IMR-90 (cell line): ENCODE measurements at places on chromosomes 12 and 14. TPM values are rescaled to one million over a fixed set of nuclear protein-coding genes. Genes with fewer than 3 reads are reported as not detected.

- DNase-seq: no peak
Measured at GRCh38 chr12:88529531-88530488, 50.5 kb downstream of the KITLG start.

DNA sequence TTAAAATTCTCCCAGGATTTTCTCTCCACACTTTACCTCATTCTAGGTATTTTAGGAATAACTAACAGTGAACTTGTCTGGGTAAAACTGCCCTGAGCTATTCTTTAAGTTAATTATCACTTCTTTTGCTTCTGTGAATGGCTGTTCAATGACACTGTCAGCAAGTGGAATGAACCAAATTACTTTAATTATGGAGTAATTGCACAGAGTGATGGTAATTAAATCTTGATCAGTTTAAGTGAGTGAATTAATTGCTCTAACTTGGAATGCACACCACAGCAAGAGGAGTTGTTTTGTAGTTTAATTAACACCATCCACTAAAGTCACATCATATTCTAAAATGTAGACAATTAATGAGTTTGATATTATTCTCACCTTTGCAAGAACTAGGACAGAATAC lies 36.2 kb upstream of the TMEM260 start:
- no peak for DNase-seq

- no peak for DNase-seq
Measured at GRCh38 chr12:11307143-11307542, 3.1 kb downstream of the PRB4 start.

- DNase-seq: peak; percentile 52
Measured at GRCh38 chr14:67583711-67584644, 16.1 kb downstream of the PIGH start.

- DNase-seq: no peak
Measured at GRCh38 chr14:42163136-42163535, 556.5 kb downstream of the LRFN5 start.

- DNase-seq: peak; percentile 16
Measured at GRCh38 chr14:70422538-70422937, 5.6 kb upstream of the SYNJ2BP start.

DNA sequence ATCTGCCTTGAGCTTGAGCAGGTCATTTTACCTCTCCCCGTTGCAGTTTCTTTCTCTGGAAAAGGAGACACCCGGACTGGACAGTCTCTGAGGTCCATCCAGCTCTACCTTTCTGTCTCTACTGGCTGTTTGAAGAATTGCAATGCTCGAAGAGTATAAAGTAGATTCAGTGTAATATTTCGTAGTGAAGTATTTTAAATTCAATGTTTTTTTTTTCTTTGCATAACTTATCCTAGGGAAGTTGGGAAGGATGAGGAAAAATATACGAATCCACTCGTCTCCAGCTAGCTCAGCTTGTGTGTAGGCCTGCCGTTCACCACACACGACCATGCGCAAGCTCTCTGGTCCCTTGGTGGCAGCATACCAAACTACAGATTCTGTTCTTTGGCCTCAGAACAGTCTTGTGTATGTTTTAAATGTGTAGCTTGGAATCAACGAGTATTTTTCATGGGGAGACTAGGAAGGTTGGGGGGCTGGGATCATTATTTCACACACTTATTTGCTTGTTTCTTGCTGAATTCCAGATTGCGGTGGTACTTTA lies 307.9 kb downstream of the CACNA1C start:
- DNase-seq: no peak

DNA sequence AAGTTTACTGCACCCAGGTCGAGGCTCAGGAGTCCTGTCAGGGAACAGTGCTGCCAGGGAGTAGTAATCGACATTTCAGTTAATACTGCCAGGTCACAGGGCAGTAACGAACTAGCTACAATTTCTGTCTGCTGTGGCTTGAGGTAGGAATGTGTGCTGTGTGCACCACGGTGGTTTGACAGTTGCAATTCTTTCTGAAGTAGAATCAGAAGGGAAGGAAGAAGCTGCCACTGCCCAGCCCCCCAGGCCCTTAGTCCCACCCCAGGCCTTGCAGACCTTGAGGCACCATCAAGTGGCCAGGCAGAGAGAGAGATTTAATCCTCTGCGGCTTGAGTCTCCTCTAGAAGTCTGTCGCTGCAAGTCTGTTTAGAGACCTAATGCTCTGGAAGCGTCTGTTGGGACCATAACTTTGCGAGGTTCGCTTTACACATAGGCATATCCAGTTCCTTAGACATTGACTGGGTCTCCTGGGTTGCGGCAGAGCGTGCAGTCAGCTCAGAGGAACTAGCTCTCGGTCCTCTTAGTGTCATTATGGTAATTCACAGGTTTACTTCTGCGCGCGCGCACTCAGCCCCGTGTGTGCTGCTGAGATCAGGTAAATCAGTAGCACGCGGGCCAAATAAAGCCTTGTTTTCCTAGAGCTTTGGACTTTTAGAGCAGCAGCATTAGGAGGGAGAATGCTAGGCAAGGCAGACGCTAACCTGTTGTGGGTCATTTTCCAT lies 9.8 kb downstream of the NKX2-1 start:
- no peak for DNase-seq

- DNase-seq: peak; percentile 25
Measured at GRCh38 chr14:60655898-60656685, 6.8 kb upstream of the SIX1 start.

DNA sequence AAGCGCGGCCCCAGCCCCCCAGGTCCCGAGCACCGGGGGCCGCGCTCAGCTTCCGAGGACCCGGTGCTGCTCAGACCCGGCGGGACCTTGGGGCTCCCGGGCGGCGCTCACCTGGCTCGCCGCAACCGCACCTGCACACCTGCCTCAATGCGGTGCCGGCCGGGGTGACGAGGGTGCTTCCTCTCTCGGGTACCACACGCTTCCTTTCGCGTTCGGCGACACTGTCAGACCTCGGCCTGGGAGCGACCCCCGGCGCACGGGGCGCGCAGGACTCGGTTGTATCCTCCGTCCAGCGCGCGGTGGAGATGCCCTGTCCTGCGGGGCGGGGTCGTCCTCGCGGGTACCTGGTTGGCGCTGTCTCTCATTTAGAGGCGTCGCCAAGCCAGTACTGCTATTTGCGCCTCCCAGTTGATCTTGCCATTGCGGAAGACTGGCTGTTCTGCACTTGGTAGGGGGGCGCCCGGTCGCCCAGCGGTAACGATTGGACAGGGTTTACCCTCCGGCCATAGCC lies 718 bp downstream of the PACS2 start:
- no peak for DNase-seq

DNA sequence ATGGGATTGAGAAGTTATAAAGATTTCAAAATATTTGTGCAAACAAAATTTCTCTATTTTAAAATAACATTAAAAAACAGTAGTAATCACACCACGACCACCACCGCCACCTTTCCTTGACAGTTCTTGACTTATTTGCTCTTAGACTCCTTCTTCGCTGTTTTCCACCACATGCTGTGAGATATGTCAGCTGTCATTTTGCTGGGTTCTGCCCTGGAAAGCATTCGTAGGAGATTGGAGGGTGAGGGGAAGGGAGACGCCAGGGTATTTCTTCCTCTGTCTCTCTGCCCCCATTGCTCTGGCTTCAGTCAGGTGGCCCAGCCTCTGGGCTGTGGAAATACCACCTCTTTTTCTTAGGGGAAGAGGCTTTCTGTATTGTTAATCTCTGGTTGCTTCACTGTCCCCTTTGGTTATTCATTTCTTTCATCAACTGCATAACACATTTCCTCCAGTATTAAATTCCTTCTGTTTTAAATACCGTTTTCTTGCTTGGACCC lies 186.2 kb downstream of the NEDD1 start:
- no peak for DNase-seq

DNA sequence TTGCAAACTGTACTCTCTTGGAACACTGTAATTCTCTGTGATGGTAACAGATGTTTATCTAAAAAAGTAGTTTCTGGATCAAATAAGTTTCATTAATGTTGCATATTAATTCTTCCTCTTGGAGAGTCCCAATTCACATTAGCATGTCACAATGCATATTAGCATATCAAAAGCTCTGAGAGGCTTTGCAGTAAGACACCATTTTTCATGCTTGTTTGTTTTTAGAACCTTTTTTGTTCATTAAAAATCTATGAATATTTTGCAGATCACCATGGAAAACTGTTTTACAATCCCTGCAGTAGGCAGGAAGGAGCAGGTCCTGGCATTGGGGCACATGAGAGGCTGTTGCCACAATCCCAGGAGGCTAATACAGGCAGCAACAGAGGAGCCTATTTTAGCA lies 180.7 kb downstream of the KCNH5 start:
- DNase-seq: no peak

DNA sequence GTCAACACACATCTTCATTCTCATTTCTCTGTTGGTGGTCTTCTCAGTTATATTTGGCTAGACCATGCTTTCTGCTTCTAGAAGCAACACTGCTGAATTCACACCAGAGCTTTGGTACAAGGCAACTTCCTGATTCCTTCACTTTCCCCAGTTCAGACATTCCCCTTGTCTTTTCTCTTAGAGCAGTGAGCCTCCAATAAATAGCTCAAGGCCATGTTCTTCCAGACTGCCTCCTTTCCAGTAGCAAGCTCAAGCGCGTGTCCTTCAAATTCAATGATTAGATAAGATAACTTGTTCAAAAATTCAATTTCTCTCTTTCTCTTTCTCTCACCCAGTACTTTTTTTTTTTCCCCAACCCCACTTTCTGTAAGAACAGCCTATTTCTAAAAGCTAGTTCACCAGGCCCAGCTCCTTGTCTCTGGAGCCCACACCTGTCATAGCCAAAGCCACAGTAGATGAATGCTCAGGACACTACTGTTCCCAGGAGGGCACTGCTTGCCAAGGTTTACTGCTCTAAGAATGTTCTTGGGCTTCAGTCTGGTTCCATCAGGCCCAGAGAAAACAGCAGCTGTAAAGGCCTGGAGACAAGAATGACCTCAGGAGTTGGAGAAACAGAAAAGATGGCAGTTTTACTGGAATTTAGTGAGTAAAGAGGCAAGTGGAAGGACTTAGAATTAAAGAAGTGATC lies 17.7 kb downstream of the TBK1 start:
- no peak for DNase-seq

- DNase-seq: peak; percentile 95
Measured at GRCh38 chr12:88308825-88309224, 166.7 kb downstream of the TMTC3 start.

- DNase-seq: no peak
Measured at GRCh38 chr12:94053676-94054075, 94.7 kb upstream of the PLXNC1 start.

GRCh38 chr12:26520869-26521268 lies 312.1 kb downstream of the ITPR2 start:
- no peak for DNase-seq

DNA sequence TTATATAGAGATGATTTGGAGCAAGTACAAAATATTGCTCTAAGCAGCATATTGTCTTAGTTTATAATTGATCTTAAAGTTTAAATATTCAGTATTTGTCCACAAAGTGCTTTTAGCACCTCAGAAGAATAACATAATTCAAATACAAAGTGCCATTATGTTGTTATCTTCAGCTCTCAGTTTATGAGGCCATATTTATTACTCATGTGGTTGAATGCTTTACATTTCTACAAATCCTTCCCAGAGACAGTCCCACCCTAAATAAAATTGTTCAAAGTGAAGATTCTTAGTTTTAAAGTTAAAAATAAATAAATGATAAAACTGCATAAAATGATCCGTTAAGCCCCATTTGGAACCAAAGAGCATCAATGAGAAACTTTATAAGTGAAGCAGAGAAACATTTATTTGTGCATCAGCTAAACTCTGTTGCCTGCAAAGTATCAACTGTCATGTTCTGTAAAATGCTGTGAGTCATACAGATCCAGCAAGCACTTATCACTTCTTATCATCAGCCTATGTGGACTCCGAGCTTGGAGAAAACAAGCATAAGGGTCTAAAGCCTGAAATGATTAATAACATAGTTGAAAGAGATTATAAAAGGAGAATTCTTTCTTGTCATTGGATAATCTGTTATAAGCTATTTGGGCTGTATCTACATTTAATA lies 218.9 kb downstream of the ADAMTS20 start:
- DNase-seq: peak; percentile 83

DNA sequence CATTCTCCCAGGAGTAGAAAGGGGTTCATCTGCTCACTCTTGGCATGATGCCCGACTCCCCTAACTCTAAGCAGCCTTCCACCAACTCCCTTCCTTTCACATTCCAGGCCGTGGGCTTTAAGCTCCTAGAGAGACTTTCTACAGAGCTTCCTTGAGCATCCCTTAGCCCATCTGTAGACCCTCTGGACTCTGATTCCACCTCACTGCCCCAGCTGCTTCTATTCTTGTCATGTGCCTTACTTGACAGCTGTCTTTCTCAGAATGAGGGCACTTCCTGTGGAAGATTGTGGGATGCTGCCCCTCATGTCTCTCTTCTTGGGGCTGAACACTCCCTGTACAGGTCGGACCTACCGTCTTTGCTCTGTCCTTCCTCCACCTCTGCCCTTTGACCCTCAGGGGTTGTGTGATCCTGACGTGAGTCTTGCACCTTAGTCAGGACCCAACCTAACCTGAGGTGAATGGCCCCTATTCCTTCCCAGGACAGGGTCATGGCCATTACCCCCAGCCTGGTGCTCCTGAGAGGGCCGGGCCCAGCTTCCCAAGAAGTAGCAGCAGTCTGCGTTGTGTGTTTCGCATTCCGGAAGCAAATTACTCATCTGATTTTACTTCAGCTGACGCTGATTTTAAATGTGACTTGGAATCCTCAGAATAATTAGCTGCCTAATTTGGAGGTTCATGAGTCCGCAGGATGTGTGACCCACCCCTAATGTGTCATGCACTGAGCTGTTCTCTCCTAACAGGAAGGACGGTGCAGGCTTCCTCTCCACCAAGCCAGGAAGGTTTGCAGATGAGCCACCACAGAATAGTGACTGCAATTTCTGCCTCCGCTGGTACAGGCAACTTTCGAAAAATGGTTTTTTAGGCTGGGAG lies 2.7 kb upstream of the GALNT6 start:
- peak; percentile 96 for DNase-seq

- DNase-seq: no peak
Measured at GRCh38 chr14:75970989-75971388, 10.8 kb downstream of the TGFB3 start.

Gene GDF3
- total RNA-seq: not detected in 2 replicates

Gene CHURC1
- 38.0 and 51.9 TPM in 2 replicates for total RNA-seq

Gene DLGAP5
- total RNA-seq: 19.0 and 40.3 TPM in 2 replicates

Gene GSG1
- 2.5 and 2.9 TPM in 2 replicates for total RNA-seq

Gene PAX9
- total RNA-seq: not detected in 2 replicates

Gene LRTM2
- total RNA-seq: not detected in 2 replicates

Gene TMEM117
- 21.0 and 29.7 TPM in 2 replicates for total RNA-seq

Gene SERPINA1
- 0.54 and 0.56 TPM in 2 replicates for total RNA-seq
